ENCODE measurements at places on chromosomes 2 and 18. TPM values are rescaled to one million over a fixed set of nuclear protein-coding genes. Genes with fewer than 3 reads are reported as not detected.

DAW1 gene
- not detected for total RNA-seq

PLEKHH2 gene
- 0.35 TPM for total RNA-seq

SLC5A7 gene
- total RNA-seq = not detected

CLEC4F gene
- total RNA-seq = not detected

BOLL gene
- total RNA-seq = not detected

TTN gene
- total RNA-seq = 2.3 TPM

LRP2 gene
- total RNA-seq = 0.25 TPM

DSC3 gene
- not detected for total RNA-seq

ACTG2 gene
- not detected for total RNA-seq

KLHL14 gene
- not detected for total RNA-seq

MARCHF4 gene
- total RNA-seq = not detected

UGT1A8 gene
- total RNA-seq = not detected

CD28 gene
- total RNA-seq = 205 TPM

MLPH gene
- not detected for total RNA-seq

SLC39A6 gene
- 22.9 TPM for total RNA-seq

EPHA4 gene
- 11.7 TPM for total RNA-seq

PAIP2B gene
- total RNA-seq = 1.8 TPM

FN1 gene
- total RNA-seq = 2.2 TPM

PASK gene
- total RNA-seq = 58.9 TPM

CIB4 gene
- not detected for total RNA-seq

LDLRAD4 gene
- total RNA-seq = 22.4 TPM

TMEFF2 gene
- total RNA-seq = not detected

Measured in activated CD4-positive, alpha-beta memory T cell treated with anti-CD3 and anti-CD28 coated beads, Interleukin-2, amount 10 ng/mL, durations not matched to agents 7 days and 5 days (primary cell).